ENCODE measurements at places on chromosomes 5 and 9. TPM values are rescaled to one million over a fixed set of nuclear protein-coding genes. Genes with fewer than 3 reads are reported as not detected.

Gene GRXCR2
- total RNA-seq = not detected

Gene CFAP157
- not detected for total RNA-seq

Gene ADAMTS13
- 1.0 TPM for total RNA-seq

DNA sequence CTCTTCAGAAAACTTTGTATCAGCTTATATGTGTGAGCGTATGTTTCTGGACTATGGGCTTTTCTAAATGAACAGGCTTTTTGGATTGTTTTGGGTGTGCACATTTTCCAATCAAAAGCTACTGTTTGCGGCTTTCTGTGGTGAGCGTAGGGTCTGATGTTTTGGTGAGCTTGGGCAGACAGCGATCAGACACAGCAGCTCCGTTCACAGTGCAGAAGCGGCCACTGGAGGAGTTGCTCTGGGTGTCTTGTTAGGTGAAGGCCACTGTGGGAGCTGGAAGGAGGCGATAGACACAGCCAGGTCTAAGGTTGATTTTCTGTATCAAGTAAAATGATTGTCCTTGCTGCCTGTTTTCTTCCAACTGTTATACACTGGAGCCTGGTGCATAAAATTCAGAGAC, 11.1 kb downstream of the PRRC2B start:
- DNase-seq = no peak
- H3K27ac ChIP-seq = peak overlapping the region; percentile 66
- peak overlapping the region; percentile 49 for H3K4me3 ChIP-seq
- peaks cover 14% of the 10 kb centered on the region for H3K36me3 ChIP-seq
- H3K4me1 ChIP-seq = peaks cover 84% of the 10 kb centered on the region

- peak; percentile 50 for DNase-seq
- peak overlapping the region; percentile 91 for H3K4me3 ChIP-seq
- no peaks in the 10 kb centered on the region for H3K27me3 ChIP-seq
- H3K27ac ChIP-seq = peak overlapping the region; percentile 97
Measured at GRCh38 chr9:2157277-2158110, 142.3 kb downstream of the SMARCA2 start.

GRCh38 chr9:3868012-3868411, 342.2 kb upstream of the RFX3 start:
- no peaks in the 10 kb centered on the region for H3K27me3 ChIP-seq
- peaks cover 5% of the 10 kb centered on the region for H3K36me3 ChIP-seq
- no peak overlapping the region for H3K27ac ChIP-seq
- no peak for DNase-seq
- H3K4me3 ChIP-seq = no peak overlapping the region

GRCh38 chr5:66829358-66829674, 233.1 kb downstream of the MAST4 start:
- peaks cover 22% of the 10 kb centered on the region for H3K4me1 ChIP-seq
- H3K27ac ChIP-seq = peak overlapping the region; percentile 81
- no peak for DNase-seq
- peak overlapping the region; percentile 84 for H3K4me3 ChIP-seq
- no peaks in the 10 kb centered on the region for H3K36me3 ChIP-seq

DNA sequence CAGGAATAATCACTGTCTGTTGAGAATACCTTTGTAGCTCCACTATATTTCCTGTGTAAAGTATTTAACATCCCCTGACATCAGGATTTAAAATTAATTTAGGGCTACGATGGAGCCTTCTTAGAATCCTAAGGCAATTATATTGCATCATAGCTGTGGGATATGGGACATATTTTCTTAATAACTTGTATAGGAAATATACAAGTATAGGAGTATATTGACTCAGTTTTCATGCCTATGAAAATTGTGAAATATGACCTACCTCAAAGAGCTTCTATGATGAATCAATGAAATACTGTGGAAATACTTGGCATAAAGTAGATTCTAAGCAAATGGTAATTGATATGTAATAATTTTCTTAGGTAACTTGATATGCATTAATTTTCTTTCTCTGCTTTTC, 221.0 kb upstream of the KLF4 start:
- no peak overlapping the region for H3K4me3 ChIP-seq
- no peak overlapping the region for H3K27ac ChIP-seq
- no peak for DNase-seq
- H3K27me3 ChIP-seq = peaks cover 6% of the 10 kb centered on the region
- no peaks in the 10 kb centered on the region for H3K36me3 ChIP-seq

- no peak overlapping the region for H3K4me3 ChIP-seq
- peaks cover 96% of the 10 kb centered on the region for H3K27me3 ChIP-seq
- H3K27ac ChIP-seq = no peak overlapping the region
- H3K4me1 ChIP-seq = peaks cover 36% of the 10 kb centered on the region
Measured at GRCh38 chr9:77021291-77021894, 1.9 kb downstream of the FOXB2 start.

DNA sequence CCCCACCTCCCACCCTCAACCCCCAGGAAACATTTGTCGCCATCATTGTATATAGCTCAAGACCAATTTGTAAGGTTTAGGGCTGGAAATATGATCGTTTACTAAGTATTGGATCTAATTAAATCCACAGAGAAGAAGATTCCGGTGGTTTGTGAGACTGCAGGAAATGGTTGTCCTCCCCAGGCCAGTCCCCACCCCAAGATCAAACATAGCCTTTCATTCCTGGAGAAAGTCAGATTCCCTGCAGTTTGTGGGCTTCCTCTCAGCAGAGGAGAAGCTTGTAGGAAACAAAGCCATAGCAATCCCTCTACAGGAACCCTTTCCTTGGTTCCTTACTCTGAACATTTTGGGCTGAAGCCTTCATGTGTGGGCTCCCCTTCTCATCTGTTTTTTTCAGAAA, 79.2 kb upstream of the TBCA start:
- no peak overlapping the region for H3K27ac ChIP-seq
- no peak overlapping the region for H3K4me3 ChIP-seq
- no peaks in the 10 kb centered on the region for H3K27me3 ChIP-seq
- no peaks in the 10 kb centered on the region for H3K36me3 ChIP-seq

DNA sequence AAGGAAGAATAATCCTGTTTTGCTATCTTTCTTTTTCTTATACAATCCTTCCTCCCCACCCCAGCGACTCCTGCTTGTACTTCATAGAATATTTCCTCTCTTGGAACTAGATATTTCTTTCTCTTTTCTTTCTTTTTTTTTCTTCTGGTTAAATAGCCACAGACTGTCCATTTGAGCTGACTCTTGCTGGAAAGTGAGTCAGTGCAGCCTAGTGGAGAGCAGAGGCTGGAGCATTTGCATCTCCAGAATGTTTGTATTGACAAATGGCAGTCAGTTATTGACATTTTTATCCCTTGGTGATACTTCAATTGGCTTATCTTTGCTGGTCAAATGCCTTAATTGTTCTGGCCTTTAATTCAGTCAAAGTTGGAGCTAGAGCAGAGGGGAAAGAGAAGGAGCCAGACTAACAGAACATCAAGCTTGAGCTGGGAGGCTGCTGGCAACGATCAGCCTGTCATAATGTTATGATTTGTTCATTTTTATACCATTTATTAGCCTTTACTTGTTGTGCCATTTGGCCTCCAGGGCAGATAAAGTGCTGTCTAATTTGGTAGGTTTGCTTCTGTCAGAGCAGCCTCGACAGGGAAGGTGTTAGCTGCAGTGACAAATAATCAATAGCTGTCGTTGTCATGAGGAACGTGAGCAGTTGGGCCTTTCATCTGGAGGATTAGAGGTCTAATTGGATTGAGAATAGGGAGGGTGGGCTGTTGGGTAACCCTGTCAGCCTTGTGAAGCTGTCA, 69.0 kb downstream of the INVS start:
- no peak overlapping the region for H3K27ac ChIP-seq
- H3K4me3 ChIP-seq = no peak overlapping the region
- H3K36me3 ChIP-seq = peaks cover 34% of the 10 kb centered on the region
- H3K27me3 ChIP-seq = no peaks in the 10 kb centered on the region
- no peak for DNase-seq
- H3K4me1 ChIP-seq = no peaks in the 10 kb centered on the region

GRCh38 chr9:22119522-22120158, 110.5 kb upstream of the CDKN2B start:
- no peak overlapping the region for H3K4me3 ChIP-seq
- no peak overlapping the region for H3K27ac ChIP-seq
- no peak for DNase-seq
- peaks cover 3% of the 10 kb centered on the region for H3K4me1 ChIP-seq
- peaks cover 25% of the 10 kb centered on the region for H3K27me3 ChIP-seq

DNA sequence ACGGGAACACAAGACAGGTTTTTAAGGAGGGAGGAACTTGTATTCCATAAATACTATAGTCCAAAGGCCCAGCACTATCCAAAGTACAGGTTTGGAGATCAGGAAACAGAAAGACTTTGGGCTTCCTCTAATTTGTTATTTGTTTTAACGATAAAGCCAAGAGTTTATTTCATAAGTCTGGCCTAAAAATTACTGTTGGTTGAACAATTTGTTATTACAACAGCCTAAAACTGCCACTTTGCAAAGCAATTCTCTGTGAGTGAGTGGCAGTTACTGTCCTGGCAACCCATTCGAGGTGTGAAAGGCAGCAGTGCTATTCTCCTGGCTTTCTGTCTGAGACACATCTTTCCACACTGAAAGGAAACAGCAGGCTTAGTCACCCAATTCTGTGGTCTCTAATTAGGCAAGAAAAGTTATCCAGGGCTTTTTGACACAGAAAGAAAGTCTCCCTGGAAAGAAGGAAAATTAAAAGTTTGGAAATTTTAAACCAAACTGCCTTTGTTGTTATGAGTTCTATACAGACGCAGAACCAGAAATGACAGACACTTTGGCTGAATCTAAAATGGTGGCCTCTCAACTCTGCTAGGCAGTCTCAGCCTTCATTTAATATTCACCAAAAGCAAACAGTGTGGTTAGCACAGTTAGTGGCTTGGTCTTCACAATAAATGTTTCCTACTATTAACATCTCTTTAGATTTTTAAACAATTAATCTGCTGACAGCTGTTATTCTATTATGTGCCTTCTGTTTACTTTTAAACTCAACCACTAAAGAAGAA, 33.9 kb downstream of the PSMB7 start:
- no peak overlapping the region for H3K4me3 ChIP-seq
- H3K36me3 ChIP-seq = peaks cover 24% of the 10 kb centered on the region
- peaks cover 28% of the 10 kb centered on the region for H3K4me1 ChIP-seq
- H3K27ac ChIP-seq = peak overlapping the region; percentile 58
- no peaks in the 10 kb centered on the region for H3K27me3 ChIP-seq
- DNase-seq = peak; percentile 12

GRCh38 chr5:150254363-150254762, 35.2 kb downstream of the CAMK2A start:
- no peak overlapping the region for H3K4me3 ChIP-seq
- H3K36me3 ChIP-seq = no peaks in the 10 kb centered on the region
- H3K27me3 ChIP-seq = no peaks in the 10 kb centered on the region
- H3K27ac ChIP-seq = no peak overlapping the region
- no peaks in the 10 kb centered on the region for H3K4me1 ChIP-seq

- no peak overlapping the region for H3K4me3 ChIP-seq
- H3K36me3 ChIP-seq = no peaks in the 10 kb centered on the region
- H3K27ac ChIP-seq = no peak overlapping the region
- peaks cover 8% of the 10 kb centered on the region for H3K4me1 ChIP-seq
- no peak for DNase-seq
Measured at GRCh38 chr9:88197016-88197415, 58.7 kb upstream of the SPATA31C2 start.

Data from activated naive CD8-positive, alpha-beta T cell treated with anti-CD3 and anti-CD28 coated beads for 36 hours (primary cell).